SK-N-SH (cell line): ENCODE measurements at places on chromosomes 2 and 18. TPM values are rescaled to one million over a fixed set of nuclear protein-coding genes. Genes with fewer than 3 reads are reported as not detected.

DNA sequence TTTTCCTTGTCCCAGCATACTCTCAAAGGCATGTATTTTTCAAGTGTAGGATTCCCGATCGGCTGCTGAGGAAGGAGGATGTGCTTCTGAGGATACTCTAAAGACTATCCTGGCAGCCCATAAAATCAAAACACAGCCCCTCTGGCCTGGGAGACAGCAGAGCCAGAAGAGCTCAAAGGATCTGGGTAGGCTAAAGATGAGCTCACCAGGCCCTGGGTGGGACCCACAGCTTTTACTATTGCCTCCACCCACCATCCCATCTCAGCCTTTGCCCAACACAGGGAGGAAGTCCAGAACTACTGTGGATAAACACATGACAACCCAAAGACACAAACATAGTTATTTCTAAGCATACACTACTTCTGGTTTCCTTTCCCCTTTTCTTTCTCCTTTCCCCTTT is 79.1 kb upstream of the ZFP36L2 start:
- no peaks in the 10 kb centered on the region for H3K27me3 ChIP-seq
- peaks cover 10% of the 10 kb centered on the region; the same call in 1 of the 2 replicates for H3K4me1 ChIP-seq
- no peak for DNase-seq
- H3K36me3 ChIP-seq: peaks cover 3% of the 10 kb centered on the region

DNA sequence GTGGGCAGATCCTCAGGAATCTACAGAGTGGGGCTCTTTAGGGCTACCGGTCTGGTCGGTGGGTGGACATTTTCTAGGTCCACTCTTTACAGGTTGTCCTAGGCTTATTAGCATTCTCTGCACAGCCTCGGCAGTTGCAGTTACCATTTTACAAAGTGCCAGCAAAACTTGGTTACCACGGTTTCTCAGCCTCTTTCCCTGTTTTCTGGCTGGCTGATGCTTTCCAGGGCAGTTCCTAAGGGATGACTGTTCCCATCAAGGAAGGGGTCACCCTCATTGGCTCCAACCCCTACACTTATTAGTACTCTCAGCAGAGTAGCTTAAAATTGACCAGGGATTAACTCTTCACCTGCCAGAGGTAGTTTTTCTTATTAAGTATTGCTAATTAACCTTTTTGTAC is 2.0 kb upstream of the AQP4 start:
- no peak overlapping the region for H3K4me3 ChIP-seq
- H3K4me1 ChIP-seq: no peaks in the 10 kb centered on the region
- H3K36me3 ChIP-seq: no peaks in the 10 kb centered on the region
- H3K27me3 ChIP-seq: peaks cover 1% of the 10 kb centered on the region; the same call in 1 of the 2 replicates
- DNase-seq: no peak

GRCh38 chr2:61520261-61520660 is 17.9 kb downstream of the XPO1 start:
- DNase-seq: no peak
- peaks cover 81% of the 10 kb centered on the region for H3K36me3 ChIP-seq
- H3K4me1 ChIP-seq: peaks cover 2% of the 10 kb centered on the region; the same call in 1 of the 2 replicates
- no peak overlapping the region for H3K27ac ChIP-seq

GRCh38 chr2:82740527-82740926 is 1718.6 kb downstream of the SUCLG1 start:
- no peaks in the 10 kb centered on the region for H3K4me1 ChIP-seq
- no peak overlapping the region for H3K27ac ChIP-seq
- no peaks in the 10 kb centered on the region for H3K27me3 ChIP-seq
- no peak overlapping the region for H3K4me3 ChIP-seq

The ERBB4 gene
- 0.05 TPM in 2 replicates for polyA plus RNA-seq

The ALLC gene
- 0.08 TPM in 1 of 2 replicates, not detected in the other for polyA plus RNA-seq

The GATA6 gene
- not detected in 2 replicates for polyA plus RNA-seq
